ENCODE measurements at places on chromosomes 7 and 10. TPM values are rescaled to one million over a fixed set of nuclear protein-coding genes. Genes with fewer than 3 reads are reported as not detected.

Gene EEPD1
- total RNA-seq = 5.2 TPM

Gene MBL2
- total RNA-seq = not detected

Gene NUDT5
- total RNA-seq = 33.2 TPM

Gene NPC1L1
- not detected for total RNA-seq

Gene IPMK
- total RNA-seq = 6.6 TPM

Gene TMEM196
- total RNA-seq = not detected

DNA sequence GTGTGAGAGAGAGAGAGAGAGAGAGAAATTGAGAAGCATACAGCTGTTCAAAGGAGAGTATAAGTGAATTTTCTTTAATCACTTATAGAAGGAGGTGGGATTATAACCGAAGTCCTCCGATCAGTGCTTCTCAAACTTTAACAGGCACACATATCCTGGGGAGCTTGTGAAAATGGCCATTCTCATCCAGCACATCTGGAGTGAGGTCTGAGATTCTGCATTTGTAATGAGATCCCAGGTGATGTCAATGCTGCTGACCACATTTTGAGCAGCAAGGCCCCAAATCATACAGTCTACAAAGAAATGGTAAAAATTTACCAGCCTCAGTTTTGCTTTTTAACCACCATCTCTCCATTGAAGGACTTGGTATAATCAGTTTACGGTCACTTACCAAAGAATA, 219.0 kb downstream of the PTEN start:
- DNase-seq = no peak

GRCh38 chr7:29565982-29566746, 2.5 kb downstream of the PRR15 start:
- peak; percentile 55 for DNase-seq

GRCh38 chr7:149664666-149665065, 108.7 kb downstream of the ZNF467 start:
- no peak for DNase-seq

GRCh38 chr10:36188080-36188453, 546.0 kb upstream of the FZD8 start:
- DNase-seq = peak; percentile 33

DNA sequence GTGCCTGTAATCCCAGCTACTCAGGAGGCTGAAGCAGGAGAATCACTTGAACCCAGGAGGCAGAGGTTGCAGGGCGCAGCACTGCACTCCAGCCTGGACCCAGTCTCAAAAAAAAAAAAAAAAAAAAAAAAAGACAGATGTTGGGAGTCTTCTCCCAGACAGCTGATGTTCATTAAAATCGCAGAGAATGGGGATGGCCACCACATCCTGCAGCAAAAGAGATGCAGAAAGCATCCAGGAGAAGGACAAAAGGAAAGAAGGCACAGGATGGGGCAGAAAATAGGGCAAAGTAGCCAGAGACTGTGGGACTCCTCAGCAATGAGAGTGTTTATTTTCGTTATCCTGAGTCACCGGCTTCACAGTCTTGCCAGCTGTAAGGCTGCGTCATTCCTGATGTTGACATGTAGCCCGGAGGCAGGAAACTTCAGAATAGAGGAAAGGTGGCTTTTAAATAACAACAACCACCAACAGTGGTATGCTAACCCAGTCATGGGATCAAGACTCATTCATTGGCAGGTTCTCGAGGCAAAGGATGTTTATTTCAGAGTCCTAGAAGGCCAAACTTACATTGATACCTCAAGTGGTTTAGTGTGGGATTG, 149.5 kb upstream of the SVIL start:
- peak; percentile 99 for DNase-seq

DNA sequence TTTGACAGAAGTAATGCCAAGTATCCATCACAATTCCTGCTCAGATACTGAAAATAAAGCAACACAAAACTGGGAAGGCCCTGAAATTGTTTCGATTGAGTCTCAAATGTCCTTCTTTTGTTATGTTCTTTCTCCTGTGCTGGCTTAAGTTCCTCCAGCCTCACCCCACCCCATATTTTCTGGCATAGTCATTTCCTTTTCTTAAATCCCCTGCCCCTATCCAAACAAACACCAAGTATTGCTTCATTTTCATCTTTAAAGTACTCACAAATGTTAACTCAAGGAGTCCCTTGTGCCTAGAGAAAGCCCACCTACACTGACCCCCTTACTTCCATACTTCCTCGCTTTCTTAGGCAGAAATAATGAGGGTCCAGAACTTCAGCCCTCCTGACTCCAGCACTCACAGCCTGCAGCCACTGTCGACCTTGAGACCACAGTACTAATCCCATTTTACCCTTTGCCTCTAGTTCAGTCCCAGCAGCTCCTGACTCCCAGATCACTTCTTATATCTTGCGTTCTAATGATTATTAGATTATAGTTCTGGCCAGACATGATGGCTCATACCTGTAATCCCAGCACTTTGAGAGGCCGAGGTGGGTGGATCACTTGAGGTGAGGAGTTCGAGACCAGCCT, 73.2 kb upstream of the ST8SIA6 start:
- DNase-seq = peak; percentile 38

DNA sequence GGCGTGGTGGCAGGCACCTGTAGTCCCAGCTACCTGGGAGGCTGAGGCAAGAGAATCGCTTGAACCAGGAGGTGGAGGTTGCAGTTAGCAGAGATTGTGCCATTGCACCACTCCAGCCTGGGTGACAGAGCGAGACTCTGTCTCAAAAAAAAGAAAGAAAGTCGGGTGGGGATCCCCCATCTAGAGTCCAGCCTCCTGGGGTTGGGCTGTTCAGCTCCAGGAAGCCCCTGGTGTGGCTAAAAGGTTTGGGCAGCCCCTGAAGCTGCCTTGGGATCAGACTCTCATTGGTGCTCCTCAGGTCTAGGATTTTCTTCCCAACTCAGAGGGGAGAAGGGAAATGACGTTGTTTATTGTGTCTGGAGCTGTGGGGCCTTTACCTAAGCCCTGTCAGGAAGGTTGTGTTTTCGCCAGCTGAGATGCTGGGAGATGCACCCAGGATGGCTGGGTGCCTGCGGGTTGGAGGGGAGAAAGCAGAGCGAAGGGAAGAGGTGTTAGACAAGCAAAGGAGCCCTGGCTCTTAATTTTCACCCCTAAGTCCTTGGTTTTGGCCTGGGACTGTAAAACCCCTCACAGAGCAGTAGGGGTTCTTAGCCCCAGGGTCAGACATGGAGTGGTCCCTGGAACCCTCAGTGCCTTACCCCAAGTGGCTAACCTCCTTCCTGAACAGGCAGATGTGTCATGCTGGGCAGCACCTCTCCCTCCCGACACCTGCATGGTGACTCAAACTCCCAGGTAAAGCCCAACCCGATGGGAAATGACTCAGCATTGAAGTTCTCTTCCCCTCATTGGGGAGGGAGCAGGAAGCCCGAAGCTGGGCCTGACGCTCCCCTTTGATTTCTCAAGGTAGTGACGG, 21.1 kb downstream of the PLAU start:
- no peak for DNase-seq

GRCh38 chr10:30063099-30063498, 3.7 kb upstream of the JCAD start:
- peak; percentile 85 for DNase-seq

DNA sequence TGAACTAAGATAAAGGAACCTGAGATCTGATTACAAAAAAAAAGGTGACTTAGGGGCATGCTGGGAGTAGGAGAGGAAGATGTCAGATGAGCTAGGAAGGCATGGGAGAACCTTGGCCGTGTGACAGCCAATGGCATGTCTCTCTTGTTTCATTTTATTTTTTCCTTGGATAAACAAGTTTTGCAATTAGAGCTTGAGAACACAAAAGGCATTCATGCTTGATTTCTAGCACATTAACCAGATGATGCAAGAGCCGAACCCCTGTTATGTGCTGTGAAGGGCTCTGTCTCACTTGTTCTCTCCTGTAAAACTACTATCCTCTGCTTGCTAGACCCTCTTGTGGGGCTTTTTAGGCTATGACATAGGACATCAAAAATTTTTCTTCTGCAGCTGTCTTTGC, 134.3 kb upstream of the ASAH2 start:
- peak; percentile 24 for DNase-seq

DNA sequence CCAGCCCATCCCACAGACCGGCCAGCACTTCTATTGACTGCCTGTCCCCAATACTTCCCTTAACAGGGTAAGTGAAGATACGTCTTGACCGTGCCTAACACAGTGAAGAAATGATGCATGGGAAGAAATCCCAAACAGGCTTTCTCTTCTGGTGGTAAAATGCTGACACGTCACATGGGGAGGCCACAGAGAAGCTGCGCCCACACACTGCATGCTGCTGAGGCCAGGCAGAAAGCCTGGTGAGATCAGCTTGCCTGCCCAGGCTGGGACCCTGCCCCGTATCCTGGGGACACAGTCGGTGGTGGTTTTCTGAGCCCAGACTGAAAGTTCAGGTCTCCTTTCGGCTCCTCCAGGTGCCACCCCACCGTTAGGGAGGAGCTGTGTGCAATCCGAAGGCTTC, 356.3 kb upstream of the MGMT start:
- DNase-seq = no peak

DNA sequence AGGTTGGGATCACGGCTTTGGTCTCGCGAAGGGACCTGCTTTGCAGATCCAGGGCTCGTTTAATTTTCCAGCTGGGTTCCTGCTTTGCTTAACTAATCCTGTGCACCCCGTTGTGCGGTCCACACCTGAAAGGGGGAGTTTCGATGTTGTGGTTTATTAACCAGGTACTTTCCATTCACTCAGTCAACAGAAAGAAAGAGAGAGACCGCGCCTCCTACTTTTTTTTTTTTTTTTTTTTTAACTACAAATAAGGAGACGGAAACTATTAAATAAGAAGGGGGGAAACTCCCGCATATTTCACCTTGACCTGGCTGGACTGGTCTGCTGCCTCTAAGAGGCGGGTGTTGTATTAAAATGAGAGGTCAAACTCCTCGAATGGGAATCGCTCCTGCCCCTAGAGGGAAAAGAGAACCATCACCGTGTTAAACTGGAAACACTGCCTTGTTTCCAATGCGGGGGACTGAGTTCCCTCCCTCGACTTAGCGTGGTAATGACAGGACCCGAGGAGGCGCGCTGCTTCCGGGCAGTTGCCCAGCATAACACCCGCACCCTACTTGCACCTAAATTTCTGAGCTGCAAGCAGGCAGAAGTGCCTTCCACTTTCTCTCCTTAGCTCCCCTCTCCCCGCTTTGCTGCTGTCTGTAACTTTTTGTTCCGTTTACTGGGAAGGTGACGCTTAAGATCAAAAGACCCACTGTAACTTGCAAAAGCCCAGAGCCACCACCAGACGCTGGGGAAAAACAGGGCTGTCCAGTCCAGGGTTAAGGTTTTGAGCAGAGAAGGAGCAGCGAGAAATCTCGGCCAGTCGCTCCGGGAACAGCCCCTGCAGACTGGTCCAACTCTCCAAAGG, 1.1 kb upstream of the ITGB8 start:
- DNase-seq = peak; percentile 85

DNA sequence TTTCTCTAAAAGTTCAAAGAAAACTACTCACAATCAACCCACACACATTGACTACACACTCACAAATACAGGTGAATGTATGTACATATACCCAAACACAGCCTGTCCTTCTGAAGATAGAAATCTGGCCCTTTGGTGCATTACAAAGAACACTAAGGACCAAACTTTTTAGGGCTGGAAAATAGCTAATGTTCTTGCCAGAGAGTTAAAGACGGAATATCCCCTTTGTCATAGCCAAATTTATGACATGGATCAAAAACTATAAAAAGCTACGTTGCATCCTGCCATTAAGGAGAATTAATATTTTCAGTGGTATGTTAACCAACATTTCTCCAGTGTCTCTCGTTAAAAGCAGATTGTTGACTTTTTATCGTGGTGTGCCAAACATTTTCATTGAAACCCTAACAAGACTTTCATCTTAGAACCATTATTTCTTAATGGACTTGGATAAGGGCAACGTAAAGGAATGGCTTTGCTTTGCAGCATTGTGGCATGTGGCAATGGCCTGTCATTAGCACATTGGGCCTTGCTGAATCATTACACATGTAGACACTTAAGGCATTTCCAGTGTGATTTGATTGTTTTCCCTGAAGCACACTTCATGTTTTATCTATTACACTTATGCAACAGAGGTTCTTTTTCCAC, 150.9 kb upstream of the MEOX2 start:
- peak; percentile 35 for DNase-seq

DNA sequence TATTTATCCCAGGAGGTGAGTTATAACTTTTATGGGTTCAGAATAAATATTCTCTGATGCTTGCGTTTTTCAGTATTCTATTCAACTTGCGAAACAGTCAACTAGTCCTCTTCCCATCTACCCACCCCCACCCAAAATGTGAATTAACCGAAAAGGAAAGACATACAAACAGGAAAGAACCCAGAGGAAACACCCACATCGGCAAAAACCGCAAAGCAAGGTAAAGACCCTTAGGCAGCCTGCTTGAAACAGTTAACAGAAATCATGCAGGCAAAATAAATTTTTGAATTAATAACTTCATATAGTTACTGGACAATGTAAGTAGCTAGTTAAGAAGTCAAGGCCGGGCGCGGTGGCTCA, 5.4 kb downstream of the ZC3HAV1 start:
- no peak for DNase-seq

DNA sequence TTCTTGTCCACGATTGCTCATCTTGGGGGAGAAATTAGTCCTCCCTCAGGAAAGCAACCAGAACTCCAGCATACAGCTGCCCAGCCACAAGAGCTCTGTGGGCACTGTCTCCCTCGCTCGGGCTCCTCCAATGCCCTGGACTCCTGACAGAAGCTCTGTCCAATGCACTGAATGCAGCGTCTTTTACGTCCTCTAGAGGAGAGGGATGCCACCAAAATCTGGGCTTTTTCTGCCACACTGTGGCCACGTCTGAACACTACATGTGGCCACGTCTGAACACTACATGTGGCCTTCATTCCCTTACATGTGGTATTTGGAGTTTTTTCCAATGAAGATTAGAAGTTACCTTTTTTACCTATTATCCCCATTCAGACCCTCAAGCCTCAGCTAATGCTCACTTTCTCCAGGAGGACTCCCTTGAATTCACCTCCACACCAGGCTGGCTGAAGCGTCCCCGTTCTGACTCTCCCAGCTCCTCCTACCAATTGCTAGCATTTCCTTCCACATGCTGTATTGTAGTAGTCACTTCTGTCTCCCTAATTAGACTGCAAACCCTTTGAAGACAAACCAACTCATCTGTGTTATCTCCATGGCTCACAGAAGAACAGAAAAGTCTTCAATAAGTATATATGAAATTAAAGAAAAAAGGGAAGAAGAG, 134.3 kb upstream of the PDE1C start:
- DNase-seq = peak; percentile 90

DNA sequence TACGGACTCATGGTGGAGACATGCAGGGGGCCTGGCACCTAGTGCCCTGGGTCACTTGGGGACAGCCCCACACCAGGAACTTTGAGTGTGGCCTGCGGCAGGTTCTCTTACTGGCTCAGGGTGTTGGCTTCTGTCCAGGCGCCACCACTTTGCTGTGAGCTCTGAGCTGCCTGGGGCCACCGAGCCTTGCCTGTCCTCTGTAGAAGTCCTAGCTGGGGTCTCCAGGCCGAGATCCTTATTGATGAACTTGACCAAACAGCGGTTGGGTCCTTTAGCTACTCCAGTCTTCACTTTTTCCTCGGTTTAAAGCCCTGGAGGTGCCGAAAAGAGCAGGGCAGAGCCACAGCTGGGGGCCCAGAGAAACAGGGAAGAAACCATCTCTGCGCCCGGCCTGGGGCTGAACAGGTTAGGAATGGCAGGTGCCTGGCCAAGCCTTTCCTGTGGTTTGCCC, 41.3 kb downstream of the ZNF467 start:
- no peak for DNase-seq

All from GM23248 (cell line).